ENCODE measurements at places on chromosomes 4 and X. TPM values are rescaled to one million over a fixed set of nuclear protein-coding genes. Genes with fewer than 3 reads are reported as not detected.

Gene TIMP1
- 361 TPM for total RNA-seq

Gene HTRA3
- total RNA-seq, result 0.72 TPM

Gene ETNPPL
- total RNA-seq, result not detected

Gene FAM114A1
- total RNA-seq, result 167 TPM
